Occipital lobe (tissue), 3 donors: ENCODE measurements at places on chromosomes 12 and 14. TPM values are rescaled to one million over a fixed set of nuclear protein-coding genes. Genes with fewer than 3 reads are reported as not detected.

Gene SERPINA12
- total RNA-seq, result not detected

GRCh38 chr14:92513966-92514843 lies 624 bp downstream of the RIN3 start:
- no peak for DNase-seq

Gene SMIM41
- total RNA-seq, result not detected

GRCh38 chr12:30978639-30979038 lies 52.1 kb downstream of the TSPAN11 start:
- no peak for DNase-seq

Gene RHOJ
- 2.3 TPM for total RNA-seq

DNA sequence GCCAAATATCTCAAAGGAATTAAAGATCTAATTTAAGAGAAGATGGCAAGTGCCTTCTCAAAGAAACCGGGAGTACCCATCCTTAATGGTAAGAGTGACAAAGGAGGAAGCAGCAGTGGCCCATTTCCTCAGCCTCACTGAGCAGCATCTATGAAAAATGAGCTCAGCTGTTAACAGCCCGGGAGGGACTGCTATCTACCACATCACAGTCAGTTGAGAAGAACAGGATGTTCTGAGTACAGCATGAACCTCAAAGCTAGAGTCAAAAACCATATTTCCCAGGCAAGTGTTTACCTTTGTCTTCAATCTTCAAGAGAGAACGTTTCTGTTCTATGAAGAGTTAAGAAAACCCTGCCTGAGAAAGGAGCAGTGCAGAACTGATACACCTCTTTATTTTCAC lies 115.0 kb downstream of the BTG1 start:
- DNase-seq, result no peak

Gene BBOF1
- 8.9 TPM for total RNA-seq

- DNase-seq, result peak; percentile 43
These were observed 412.4 kb downstream of the PCNX1 start for GRCh38 chr14:71319666-71320065.

DNA sequence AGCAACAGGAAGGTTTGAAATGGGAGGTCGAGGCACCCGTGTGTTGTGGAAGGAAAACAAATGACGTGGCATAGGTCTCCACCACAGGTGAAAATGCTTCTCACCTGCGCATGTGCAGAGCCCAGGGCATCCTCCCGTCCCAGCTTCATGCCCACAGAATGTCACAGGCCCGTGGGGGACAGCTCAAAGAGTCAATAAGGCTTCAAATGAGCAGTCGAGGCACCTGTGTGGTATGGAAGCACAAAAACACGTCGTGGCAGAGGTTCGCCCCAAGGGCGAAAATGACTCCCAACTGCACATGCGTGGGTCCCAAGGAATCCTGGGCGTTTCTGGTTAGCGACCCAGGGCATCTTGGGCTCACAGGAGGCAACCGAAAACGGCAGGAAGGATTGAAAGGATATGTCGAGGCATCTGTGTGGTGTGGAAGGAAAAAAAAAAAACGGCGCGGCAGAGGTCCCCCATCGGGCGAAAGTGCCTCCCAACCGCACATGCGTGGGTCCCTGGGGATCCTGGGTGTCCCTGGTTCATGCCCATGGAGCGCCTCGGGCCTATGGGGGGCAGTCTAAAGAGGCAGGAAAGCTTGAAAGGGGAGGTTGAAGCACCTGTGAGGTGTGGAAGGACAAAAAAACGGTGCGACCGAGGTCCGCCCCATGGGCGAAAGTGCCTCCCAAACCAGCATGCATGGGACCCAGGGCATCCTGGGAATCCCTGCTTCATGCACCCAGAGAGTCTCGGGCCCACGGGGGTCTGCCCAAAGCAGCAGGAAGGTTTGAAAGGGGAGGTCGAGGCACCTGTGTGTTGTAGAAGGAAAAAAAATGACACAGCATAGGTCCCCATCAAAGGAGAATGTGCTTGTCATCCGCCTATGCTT lies 578.5 kb downstream of the ALG10 start:
- no peak for DNase-seq

GRCh38 chr14:84927096-84927827 lies 602.7 kb upstream of the FLRT2 start:
- DNase-seq, result no peak

DNA sequence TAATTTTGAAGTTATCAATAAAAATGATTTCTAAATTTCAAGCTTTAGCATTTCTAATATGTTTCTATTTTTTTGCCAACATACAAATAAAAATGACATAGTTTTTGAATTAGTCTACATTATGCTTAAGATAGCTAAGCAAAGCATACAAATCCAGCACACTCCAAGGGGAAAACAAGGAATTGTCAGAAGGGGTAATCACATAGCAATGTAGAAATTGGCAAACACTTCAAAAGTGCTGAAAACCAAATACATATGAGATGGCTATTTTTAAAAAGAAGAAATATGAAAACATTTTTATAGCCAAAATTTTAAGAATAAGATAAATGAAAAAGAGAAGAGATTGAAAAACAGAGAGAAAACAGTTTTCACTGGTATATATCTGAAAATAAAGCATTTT lies 308.0 kb downstream of the SLC6A15 start:
- no peak for DNase-seq

Gene NCAPD2
- total RNA-seq, result 9.0 TPM

- DNase-seq, result no peak
These were observed 37.2 kb upstream of the YY1 start for GRCh38 chr14:100201701-100202100.

DNA sequence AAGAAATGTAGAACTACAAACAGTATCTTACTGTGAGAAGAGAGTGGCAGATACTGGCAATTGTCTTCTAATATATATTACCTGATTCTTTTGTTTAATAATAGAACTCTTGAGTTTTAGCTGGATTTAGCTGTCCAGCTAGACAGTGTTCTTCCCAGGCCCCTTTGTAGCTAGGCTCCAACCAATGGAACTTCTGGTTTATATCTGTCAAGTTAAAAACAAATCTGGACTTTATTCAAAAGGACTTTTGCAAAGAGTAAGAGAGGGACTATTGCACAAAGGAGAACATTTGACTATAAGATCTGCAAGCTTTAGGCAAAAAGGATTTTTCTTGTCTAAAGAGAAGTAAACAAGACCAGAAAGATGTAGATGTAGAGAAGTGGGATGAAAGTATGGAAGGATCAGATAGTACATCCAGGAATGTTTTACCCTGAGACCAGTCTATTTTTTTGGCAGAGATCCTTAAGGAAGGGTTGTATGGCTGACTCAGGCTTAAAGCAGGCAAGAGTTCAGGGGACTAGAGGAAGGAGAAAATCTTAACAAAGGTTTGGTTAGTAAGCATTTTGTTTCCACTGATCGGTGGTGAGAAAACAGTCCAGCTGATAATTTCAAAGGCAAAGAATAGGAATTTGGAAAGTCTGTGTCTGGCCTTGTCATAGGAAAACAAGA lies 111.1 kb upstream of the PLEKHA5 start:
- DNase-seq, result no peak

Gene COX8C
- total RNA-seq, result not detected

Gene MAP1LC3B2
- 0.62 TPM for total RNA-seq

- no peak for DNase-seq
These were observed 13.3 kb downstream of the ANKRD9 start for GRCh38 chr14:102496331-102496691.

GRCh38 chr12:6336079-6336888 lies 5.6 kb downstream of the TNFRSF1A start:
- peak; percentile 72 for DNase-seq

DNA sequence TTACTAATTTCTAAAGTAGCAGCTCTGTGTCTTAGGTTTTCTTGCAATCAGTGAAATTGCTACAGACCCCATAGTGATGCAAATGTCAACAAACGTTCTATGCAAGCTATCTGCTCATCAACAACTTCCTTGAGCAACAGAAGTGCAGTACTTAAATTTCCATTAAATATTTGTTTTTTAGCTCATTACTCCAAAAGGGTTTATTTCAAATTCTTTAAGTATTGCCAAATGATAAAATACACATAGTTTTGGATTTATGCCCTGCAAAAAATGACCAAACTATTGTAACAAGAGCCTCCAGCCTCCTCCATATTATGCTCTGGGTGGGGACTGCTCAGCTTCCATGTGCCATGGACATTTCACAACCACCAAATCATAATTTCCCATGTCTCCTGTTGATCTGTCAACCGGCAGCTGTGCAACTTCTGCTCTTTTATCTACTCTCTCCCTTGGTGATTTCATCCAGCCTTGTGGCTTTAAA lies 4.4 kb downstream of the BDKRB1 start:
- no peak for DNase-seq

GRCh38 chr14:58978343-58978742 lies 210.1 kb upstream of the DAAM1 start:
- DNase-seq, result no peak

GRCh38 chr12:29287622-29288021 lies 93.3 kb downstream of the ERGIC2 start:
- DNase-seq, result no peak

GRCh38 chr14:80977221-80977620 lies 21.8 kb downstream of the TSHR start:
- DNase-seq, result no peak

Gene SLC25A47
- not detected for total RNA-seq

- DNase-seq, result no peak
These were observed 302 bp downstream of the CCDC38 start for GRCh38 chr12:95942101-95942523.

DNA sequence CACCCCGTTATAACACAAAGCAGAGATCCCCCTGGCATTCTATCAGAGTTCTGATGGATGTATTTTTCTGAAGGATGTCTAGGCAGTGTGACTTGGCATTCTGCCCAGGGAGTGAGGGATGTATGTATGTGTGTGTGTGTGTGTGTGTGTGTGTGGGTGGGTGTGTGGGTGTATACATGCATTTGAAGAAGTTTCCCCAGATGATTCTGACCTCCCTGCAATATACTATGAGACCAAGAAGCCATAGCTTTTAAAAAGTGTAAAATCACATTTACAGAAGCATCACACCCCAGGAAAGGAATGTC lies 59.7 kb upstream of the NAP1L1 start:
- DNase-seq, result no peak

- no peak for DNase-seq
These were observed 194.0 kb downstream of the DPF3 start for GRCh38 chr14:72699852-72700257.

DNA sequence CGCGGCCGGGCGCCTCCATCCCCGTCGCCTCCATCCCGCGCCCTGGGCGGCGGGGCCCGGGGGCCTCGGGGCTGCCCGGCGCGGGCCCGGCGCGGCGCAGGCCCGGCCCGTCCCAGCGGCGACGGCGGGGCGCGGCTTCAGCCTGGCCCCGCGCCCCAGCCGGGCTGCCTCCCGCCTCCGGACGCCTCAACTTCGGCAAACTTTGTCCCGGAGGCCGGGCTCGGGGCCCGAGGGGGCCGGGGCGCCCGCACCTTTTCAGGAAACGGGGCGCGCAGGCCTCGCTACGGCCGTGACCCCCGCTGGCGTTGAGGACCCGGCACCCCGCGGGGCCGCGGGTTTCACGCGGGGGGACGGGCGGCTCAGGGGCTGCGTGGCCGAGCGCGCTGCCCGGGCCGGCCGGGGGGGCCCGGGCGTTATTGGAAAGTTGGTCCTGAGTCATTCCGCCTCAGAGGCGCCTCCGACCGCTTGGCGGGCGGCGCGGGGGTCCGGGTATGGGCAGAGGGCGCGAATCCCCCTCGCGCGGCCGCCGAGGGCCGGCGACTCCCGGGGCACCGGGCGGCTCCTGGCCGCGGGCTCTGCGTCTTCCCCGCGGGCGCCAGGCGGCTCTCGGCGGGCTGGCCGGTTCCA lies 575 bp downstream of the TRAF3 start:
- DNase-seq, result no peak

Gene TDRD9
- 1.2 TPM for total RNA-seq

- DNase-seq, result no peak
These were observed 11.3 kb downstream of the AMN start for GRCh38 chr14:102933618-102934231.

DNA sequence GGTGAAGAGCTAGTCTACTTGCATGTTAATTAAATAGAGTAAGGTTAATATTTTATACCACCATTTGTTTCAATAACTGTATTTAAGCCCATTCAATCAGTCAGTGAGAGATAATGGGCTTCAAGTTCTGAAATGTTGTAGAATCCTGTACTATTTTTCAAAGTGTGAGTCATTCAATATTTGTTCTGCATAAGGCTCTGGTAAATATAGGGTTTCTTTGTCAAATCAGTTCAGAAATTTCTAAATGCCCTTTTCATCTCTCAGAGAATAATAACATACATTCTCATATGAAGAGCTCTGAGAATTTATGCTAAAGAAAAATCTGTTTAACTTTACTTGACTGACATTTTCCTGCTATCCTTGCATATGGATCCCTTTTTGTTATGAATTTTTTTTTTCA lies 493.3 kb downstream of the TMTC2 start:
- DNase-seq, result no peak

- DNase-seq, result no peak
These were observed 117.1 kb downstream of the NAV3 start for GRCh38 chr12:77947746-77948145.

Gene TEX52
- total RNA-seq, result not detected

Gene CLECL1
- total RNA-seq, result not detected
